ENCODE measurements at places on chromosomes 5 and 9. TPM values are rescaled to one million over a fixed set of nuclear protein-coding genes. Genes with fewer than 3 reads are reported as not detected.

GRCh38 chr5:148873690-148874485, 47.5 kb downstream of the ADRB2 start:
- DNase-seq, result no peak
- H3K4me3 ChIP-seq, result no peak overlapping the region
- H3K27ac ChIP-seq, result no peak overlapping the region
- no peaks in the 10 kb centered on the region for H3K36me3 ChIP-seq
- H3K27me3 ChIP-seq, result no peaks in the 10 kb centered on the region

- H3K4me1 ChIP-seq, result no peaks in the 10 kb centered on the region
- H3K27ac ChIP-seq, result no peak overlapping the region
- H3K36me3 ChIP-seq, result no peaks in the 10 kb centered on the region
- DNase-seq, result no peak
- H3K4me3 ChIP-seq, result no peak overlapping the region
- H3K27me3 ChIP-seq, result no peaks in the 10 kb centered on the region
Measured at GRCh38 chr5:135694906-135695305, 116.1 kb upstream of the CXCL14 start.

DNA sequence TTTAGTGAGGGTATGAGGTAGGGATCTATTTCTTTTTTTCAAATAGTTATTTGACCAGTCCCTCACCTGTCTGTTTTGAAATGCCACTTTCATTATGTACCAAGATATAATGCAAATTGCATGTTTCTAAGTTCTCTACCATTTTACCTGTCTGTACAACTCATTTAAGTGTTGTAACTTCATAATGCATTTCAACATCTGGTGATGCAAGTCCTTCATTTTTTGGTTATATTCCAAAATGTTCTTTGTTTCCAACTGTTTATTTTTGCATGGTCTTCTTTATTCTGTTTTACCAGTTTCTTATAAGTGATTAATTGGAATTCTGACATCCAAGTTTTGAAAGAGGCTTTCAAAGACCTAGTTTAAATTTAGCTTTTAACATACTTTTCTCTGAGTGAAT, 26.8 kb downstream of the TDRD7 start:
- H3K36me3 ChIP-seq, result peaks cover 2% of the 10 kb centered on the region
- H3K4me3 ChIP-seq, result no peak overlapping the region
- no peaks in the 10 kb centered on the region for H3K27me3 ChIP-seq
- DNase-seq, result no peak
- H3K4me1 ChIP-seq, result no peaks in the 10 kb centered on the region

GRCh38 chr9:92159058-92159457, 43.8 kb upstream of the SPTLC1 start:
- no peak for DNase-seq
- no peak overlapping the region for H3K4me3 ChIP-seq
- H3K4me1 ChIP-seq, result no peaks in the 10 kb centered on the region

GRCh38 chr9:27483576-27483975, 40.5 kb upstream of the IFNK start:
- H3K27me3 ChIP-seq, result no peaks in the 10 kb centered on the region
- H3K36me3 ChIP-seq, result no peaks in the 10 kb centered on the region
- peaks cover 8% of the 10 kb centered on the region for H3K4me1 ChIP-seq
- H3K4me3 ChIP-seq, result no peak overlapping the region

SAXO1 gene
- total RNA-seq, result not detected

All from naive thymus-derived CD4-positive, alpha-beta T cell (primary cell).